ENCODE measurements at places on chromosomes 2 and 18.

DNA sequence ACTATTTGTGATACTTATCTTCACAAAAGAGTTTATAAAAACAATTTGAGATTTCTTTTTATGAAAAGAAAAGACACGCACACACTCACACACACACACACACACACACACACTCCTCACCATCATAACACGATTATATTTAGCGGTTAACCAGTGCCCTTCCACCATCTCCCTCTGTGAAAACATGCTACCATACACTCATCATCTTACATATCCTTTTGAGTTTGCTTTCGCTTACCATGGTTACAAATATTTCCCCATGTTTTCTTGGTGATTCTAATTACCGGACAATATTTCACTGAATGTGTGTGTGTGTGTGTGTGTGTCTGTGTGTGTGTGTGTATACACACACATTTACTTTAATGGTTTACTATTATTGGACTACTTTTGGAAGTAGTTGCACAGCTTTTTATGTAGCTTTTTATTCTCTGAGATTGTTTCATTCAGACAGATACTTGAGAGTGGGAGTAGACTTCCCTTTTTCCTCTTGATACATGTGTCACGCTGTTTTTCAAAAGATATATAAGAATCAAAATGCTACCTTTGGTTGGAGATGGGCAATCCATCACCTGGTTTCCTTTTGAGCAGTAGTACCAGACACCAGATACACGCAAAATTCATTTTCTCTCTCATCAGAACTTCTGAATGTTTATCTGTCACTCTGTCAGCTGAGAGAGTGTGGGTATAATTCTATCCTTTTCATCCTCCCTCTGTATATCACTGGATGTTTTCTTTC lies 138.1 kb downstream of the SETBP1 start:
- DNase-seq = no peak

- DNase-seq = peak; percentile 17
Observed at GRCh38 chr18:77140439-77141109, 8.0 kb upstream of the MBP start.

GRCh38 chr2:211259831-211260476 lies 703.6 kb downstream of the CPS1 start:
- DNase-seq = no peak

DNA sequence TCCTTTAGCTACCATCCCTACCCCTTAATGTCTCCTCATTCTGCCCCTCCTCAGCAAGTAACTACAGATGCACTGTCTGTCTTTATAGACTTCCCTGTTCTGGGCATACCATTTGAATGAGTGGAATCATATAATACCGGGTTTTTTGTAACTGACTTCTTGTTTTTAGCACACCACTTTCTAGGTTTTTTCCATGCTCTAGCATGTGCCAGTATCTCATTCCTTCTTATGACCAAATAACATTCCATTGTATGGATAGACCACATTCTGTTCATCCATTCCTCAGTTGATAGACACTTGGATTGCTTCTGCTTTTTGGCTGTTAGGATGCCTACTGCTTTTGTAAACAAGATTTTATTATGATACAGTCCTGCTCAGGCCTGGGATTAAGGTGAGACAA lies 154.7 kb downstream of the TSN start:
- DNase-seq = no peak

- no peak for DNase-seq
Observed at GRCh38 chr18:56919190-56919589, 227.7 kb upstream of the BOD1L2 start.

DNA sequence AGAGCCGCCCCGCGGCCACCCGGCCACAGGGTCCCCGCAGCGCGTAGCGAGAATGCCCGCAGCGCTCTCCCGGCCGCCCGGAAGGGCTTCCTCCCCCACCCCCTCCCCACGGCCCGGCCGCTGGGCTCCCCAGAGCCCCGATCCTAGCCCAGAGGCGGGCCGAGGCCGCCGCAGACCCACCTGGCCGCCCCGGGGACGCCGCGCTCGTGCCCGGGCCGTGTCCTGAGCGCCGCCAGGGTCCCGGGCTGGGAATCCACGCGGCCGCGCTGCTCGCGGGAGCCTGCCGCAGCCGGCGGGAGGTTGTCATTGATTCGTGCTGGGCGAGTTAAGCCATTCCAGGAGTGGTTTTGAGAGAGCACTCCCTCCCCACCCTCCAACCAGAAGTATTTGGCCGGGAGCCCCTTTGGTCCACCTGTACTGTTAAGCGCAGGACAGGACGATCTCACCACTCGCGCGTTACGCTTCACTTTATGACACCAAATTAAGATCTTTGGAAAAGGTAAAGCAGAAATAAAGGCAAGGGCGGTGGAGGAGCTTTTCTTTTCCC lies 206.4 kb upstream of the SMAD2 start:
- DNase-seq = no peak

GRCh38 chr2:213086050-213086449 lies 65.4 kb downstream of the IKZF2 start:
- DNase-seq = no peak

DNA sequence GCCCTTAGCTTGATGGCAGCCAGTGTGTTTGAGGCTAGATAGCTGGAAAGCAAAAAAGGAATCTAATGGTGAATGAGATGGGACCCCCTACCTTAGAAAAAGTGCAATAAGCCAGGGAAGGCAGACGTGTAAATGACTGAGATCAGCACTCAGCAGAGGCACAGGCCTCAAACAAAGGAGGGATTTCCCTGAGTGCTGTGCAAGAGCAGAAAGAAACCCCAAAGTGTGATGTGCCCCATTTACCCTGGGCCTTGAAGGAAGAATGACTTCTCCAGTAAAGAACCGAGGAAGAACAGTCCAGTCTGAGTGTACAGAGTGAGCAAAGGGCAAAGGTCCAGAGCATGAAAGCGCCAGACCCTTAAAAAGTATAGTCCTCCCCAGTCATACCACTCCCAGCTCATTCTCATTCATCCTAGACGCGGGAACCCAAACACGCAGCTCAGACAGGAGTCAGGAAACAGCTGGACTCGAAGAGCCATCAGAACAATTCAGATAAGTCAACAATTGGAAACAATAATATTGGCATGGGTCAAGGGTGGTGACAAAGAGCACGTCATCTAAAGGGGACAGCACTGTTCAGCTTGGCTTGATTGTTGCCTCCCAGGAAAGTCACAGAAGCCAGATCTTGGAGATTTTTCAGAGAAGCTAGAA lies 121.7 kb downstream of the INO80D start:
- no peak for DNase-seq

DNA sequence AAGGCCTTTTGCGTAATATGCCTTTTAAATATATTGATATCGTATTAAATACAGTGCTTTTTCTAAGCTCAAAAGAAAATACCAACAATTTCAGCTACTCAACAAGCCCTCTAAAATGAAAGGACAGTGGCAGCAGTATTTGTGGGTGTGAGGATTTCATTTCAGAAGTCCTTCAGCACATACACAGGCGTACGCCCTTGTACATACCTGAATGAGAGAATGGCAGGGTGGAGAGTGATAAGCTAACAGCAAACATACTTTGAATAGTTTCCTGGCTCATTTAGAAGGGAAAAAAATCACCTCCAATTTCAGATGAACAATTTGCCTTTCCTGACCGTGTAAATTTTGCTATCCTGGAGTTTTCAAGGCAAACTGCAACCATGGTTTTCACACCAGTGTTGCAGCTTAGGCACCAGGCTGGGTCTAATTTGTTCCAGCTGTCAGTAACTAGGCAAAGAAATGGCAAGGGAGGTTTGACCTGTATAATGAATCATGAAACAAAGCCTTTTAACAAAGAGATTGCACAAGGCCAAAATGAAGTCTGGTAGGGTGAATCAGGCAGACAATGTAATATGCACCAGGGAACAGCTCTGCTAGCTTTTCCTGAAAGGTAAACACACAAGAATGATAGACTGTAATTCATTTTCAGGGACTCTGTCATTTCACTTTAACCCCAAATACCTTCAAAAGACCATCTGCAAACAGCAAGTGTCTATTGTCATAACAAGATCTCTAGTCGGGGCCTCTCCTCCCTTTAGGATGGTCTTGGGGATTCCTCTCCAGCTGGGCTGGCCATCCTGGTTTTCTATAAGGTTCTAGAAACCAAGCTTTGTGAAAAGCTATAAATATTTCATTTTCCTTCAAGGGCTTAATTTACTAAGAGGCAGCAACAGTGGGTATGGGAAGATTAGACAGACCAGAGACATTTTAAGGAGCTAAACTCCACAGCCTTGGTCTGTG lies 11.5 kb downstream of the ANKRD29 start:
- no peak for DNase-seq

DNA sequence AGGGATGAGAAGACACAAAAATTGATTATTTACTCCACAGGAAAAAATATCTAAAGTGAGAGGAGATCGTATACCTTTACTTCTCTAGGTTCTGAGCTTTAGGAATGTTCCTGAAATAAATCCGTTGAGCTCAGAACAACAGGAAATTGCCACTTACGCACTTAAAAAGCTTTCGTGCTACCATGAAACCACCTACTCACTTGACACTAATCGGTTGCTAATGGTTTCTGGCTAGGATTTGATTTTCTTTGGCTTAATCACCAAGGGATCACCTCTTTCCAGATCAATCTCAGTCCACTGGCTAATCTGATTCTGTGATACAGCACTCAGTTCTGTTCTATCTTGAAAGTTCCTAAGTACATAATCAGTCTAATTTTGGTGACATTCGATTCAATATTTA lies 419.6 kb downstream of the DLGAP1 start:
- no peak for DNase-seq

DNA sequence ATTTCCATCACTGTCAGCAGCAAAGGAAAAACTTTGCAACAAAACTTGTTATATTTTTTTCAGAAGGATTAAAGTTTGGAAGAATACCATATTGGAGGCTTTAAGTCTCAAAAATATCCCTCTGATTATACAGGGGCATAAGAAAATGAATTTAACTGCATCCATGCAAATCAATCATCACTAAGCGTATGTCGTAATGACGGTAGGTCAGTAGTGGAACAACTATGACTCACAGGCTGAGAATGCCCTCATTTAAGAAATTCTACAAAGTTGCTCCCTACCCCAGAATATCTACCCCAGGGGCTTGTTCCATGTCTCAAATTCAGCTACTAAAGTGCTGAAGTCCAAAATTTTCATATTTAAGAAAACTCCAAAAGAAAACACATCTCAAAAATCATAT lies 12.5 kb upstream of the NAB1 start:
- DNase-seq = no peak

GRCh38 chr18:11020877-11021414 lies 128.4 kb downstream of the PIEZO2 start:
- no peak for DNase-seq

DNA sequence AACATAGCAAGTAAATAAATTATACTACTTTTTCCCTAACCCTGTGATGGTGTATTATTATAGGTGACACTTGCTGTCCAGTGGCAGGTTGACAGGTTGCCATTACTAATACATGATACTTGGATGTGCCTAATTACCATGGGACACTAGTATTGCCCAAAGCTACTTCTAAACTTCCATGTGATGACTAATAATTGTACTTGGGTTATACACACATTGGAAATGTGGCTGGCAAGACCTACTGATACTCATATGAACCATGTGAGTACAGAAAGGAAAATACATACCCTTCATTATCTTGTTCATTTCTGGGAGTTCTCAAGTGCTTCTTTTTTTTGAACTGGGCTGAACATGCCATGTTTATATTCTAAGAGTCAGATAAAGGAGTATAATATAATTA lies 156.4 kb downstream of the IKZF2 start:
- DNase-seq = no peak

- DNase-seq = no peak
Observed at GRCh38 chr2:236049981-236050380, 118.2 kb downstream of the GBX2 start.

DNA sequence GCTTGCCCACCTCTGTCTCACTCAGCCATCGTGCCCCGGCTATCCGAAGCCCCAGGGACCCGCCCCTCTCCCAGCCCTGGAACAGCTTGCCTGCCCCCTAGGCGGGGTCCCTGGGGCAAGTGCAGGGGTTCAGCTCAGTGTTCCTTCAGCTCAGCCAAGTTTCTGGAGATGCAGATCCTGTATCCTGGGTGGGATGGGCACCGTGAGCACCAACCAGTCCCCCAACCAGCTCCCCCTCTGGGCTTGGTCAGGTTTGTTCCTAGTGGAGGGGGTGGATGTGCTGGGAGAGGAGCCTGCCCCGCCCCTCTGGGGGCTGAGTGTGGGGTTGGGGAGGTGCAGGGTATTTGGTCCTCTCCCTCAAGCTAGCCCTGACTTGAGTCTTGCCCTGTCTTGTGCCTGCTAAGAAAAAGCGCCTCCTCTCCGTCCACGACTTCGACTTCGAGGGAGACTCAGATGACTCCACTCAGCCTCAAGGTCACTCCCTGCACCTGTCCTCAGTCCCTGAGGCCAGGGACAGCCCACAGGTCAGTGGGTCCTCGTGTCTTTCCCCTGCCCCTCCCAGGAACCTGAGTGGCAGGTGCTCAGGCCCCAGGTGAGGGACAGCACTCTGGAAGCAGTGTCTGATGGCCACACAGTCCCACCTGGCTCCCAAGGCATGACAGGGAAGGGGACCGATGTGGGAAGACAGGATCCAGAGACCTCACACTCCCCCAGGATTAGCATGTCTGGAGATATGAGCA lies 32.6 kb downstream of the MLPH start:
- DNase-seq = no peak

GRCh38 chr2:101251844-101252407 lies 760 bp upstream of the CNOT11 start:
- DNase-seq = peak; percentile 73

DNA sequence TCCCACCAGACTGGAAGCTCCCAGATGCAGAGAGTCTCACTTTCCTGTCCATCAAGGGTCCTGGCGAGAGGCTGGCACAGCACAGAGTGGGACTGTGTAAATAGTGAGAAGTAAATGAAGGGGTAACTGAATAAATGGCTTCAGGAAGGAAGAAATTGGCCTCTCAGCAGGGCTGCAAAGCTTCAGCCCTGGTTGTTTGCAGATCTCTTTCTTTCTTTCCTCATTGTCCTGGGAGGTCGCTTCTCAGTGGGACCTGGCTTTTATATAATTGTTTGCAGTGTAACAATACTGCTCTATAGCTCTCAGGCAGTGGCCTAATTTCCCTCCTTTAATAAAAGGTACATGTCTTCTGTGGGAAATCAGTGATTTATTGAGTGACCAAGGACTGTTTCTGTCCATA lies 74.9 kb upstream of the GPR45 start:
- no peak for DNase-seq

- no peak for DNase-seq
Observed at GRCh38 chr2:207014424-207014823, 75.1 kb downstream of the CPO start.

DNA sequence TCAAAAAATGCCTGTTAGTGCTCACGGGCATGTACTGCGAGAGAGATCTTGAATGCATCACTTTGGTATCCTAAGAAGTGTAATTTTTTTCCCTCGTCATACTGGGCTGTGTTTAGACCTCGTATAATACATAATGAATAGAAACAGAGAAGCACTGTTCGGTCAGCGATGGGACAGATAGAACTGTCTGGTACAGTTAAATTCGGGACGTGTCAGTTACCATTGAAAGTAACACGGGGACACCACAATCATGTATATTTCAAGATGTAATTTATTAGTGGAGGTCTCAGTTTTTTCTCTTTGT lies 1.8 kb downstream of the PKP4 start:
- DNase-seq = no peak
